Stomach (tissue), 19 donors: ENCODE measurements at places on chromosomes 7 and 10. TPM values are rescaled to one million over a fixed set of nuclear protein-coding genes. Genes with fewer than 3 reads are reported as not detected.

DNA sequence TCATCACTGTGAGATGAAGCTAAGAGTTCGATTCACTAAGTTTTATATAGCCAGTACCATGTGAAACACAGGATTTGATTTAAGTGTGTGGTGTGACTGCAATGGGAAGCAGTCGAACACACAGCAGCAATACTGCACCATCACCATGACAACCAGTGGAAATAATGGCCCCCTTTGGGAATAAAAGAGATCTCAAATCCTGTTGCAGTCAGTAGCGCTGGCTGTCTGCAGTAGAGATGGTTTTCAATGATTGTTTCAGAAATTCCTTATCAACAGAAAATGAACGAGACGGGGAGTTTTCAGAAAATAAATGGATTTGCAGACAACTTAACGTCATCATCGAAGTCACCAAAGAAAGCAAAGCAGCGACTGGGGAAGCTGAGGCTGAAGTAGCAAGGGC is 91.0 kb downstream of the PTPRE start:
- H3K27ac ChIP-seq, result no peak overlapping the region
- H3K4me1 ChIP-seq, result peaks cover 3% of the 10 kb centered on the region
- H3K27me3 ChIP-seq, result no peaks in the 10 kb centered on the region
- no peak overlapping the region for H3K4me3 ChIP-seq
- H3K36me3 ChIP-seq, result no peaks in the 10 kb centered on the region

DNA sequence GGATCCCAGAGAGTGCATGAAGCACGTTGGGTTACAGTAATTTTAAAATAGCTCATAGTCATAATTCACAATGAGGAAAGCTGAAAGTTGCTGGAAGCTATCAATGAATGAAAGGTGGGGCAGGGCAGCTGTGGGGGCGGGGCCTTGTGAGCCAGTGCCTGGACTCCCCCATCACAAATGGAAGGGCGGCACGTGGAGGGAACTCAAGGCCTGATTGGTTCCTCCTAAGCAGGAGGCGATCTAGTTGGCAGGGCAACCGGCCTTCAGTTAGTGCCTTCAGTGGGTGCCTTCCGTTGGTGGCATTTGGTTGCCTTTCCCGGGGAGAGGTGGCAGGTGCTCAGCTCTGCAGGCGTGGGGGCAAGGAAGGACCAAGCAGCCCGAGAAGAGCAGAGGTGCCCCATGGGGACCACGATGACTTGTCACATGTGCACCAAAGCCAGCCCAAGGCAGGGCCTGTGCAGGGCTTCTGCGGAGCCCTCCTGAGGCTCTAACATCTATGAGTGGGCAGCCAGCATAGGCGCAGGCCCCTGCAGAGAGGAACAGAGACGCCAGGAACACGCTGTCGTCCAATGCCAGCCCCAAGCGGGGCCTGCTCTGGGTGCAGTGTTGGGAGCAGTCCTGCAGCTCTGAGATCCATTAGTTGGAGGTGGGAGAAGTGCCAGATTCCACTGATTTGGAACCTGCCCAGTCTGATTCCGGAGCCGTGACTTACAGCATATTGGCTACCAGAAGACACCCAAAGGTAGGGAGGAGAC is 59.8 kb upstream of the PDSS1 start:
- H3K27me3 ChIP-seq, result no peaks in the 10 kb centered on the region
- no peak overlapping the region for H3K27ac ChIP-seq
- no peaks in the 10 kb centered on the region for H3K36me3 ChIP-seq
- no peak overlapping the region for H3K4me3 ChIP-seq
- H3K4me1 ChIP-seq, result no peaks in the 10 kb centered on the region

- H3K27me3 ChIP-seq, result no peaks in the 10 kb centered on the region
- no peak overlapping the region for H3K4me3 ChIP-seq
- H3K27ac ChIP-seq, result no peak overlapping the region
- no peaks in the 10 kb centered on the region for H3K4me1 ChIP-seq
- H3K36me3 ChIP-seq, result no peaks in the 10 kb centered on the region
- no peak for DNase-seq
Observed at GRCh38 chr7:36490419-36490830, 100.8 kb downstream of the ANLN start.

- no peaks in the 10 kb centered on the region for H3K36me3 ChIP-seq
- H3K4me1 ChIP-seq, result no peaks in the 10 kb centered on the region
- H3K27ac ChIP-seq, result no peak overlapping the region
- no peaks in the 10 kb centered on the region for H3K27me3 ChIP-seq
- DNase-seq, result no peak
- H3K4me3 ChIP-seq, result no peak overlapping the region
Observed at GRCh38 chr7:142175594-142175993, 64.1 kb downstream of the MGAM2 start.

DNA sequence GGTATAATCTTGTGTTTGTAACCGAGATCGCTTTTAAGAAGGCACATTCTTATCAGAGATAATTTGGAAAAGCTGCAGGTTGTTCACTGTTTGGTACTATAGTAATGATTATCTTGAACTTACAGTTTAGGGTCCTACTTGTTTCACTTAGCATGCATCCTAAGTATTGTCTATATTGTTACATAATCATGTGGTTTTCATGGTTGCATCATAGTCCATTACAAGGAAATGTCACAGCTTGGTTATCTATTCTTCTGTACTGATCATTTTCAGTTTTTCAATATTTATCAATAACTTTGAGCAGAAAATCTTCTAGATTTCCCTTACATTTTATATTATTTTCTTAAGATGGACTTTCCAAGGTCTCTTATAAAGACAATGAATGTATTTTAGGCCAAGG is 116.3 kb downstream of the PLPP4 start:
- no peak overlapping the region for H3K4me3 ChIP-seq
- H3K4me1 ChIP-seq, result no peaks in the 10 kb centered on the region
- no peak for DNase-seq
- H3K27ac ChIP-seq, result no peak overlapping the region
- H3K36me3 ChIP-seq, result no peaks in the 10 kb centered on the region

DNA sequence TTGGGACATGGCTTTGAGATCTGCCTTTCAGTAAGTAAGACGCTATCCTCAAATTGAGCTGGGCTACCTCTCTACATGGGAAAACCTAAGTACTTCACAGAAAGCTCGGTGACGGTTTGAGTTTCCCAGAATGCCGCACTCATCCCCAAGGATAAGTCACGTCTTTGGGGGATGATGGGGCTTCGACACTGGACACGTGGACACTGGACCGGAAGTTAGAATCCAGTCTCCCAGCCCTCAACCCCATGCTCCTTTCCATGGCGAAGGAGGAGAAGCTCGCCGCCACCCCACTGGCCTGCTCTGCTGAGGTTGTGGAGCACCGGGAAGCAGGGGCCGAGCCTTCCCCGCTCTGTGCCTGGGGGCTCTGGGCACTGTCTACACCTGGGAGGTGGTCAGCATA is 27.5 kb downstream of the PTPRE start:
- H3K4me3 ChIP-seq, result no peak overlapping the region
- DNase-seq, result no peak
- no peaks in the 10 kb centered on the region for H3K4me1 ChIP-seq
- H3K27me3 ChIP-seq, result no peaks in the 10 kb centered on the region
- no peaks in the 10 kb centered on the region for H3K36me3 ChIP-seq
- H3K27ac ChIP-seq, result no peak overlapping the region

DNA sequence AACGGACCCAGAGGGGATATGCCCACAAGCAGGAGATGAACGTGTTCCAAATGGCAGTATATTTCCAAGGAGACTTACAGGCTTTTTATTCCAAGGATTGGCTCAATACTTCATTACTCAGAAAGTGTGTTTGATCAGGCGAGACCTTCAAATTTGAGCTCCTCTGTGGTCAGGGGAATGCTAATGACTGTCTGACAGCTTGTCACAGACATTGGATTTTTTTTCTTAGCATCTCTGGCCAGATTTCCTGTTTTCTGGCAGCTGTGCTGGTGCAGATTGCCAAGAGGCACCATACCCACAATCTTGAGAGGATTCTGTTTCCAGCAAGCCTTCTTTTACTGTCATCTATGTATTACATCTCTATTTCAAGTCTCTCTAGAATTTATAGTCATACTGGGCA is 93.8 kb downstream of the C1GALT1 start:
- H3K27ac ChIP-seq, result no peak overlapping the region
- H3K27me3 ChIP-seq, result no peaks in the 10 kb centered on the region
- H3K4me3 ChIP-seq, result no peak overlapping the region
- DNase-seq, result no peak

The ADCY1 gene
- 1.5 TPM for polyA plus RNA-seq

DNA sequence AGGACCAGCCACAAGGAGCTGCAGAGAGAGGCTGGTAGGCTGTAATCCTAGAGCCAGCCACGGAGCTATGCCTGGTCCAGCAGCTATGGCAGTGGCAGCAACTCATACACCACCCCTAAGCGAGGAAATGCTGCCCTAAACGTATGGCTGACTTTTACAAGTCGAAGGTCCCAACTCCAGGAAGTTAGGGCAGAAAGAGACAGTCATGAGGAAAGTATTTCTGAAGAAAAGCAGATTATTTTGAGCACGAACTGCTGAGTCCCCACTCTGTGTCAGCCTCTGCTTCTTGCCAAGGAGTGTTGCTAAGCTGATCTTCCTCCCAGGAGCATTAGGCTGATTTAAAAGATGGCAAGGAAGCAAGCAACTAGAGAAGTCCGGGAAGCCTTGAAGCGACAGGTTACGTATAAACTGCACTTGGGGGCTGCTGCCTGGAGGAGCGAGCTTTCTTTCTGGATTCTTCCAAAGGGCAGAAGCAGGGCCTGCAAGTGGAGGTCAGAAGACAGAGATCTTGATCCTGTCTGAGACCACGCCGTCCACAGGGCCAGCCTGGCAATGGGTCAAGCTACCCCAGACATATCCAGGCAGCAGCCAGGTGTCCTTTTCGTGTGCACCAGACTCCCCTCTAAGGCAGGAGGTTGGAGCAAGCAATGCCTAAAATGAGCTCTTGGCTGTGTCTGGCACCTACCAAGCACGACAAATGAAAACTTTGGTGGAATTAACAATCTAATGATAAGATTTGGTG is 39.4 kb downstream of the PLXNA4 start:
- H3K27me3 ChIP-seq, result peaks cover 32% of the 10 kb centered on the region
- no peak for DNase-seq
- H3K27ac ChIP-seq, result no peak overlapping the region
- H3K4me3 ChIP-seq, result no peak overlapping the region

The STEAP1B gene
- 0.13 TPM for polyA plus RNA-seq

The LDB3 gene
- polyA plus RNA-seq, result 2.7 TPM

GRCh38 chr7:90869335-90869734 is 273.2 kb downstream of the CDK14 start:
- no peaks in the 10 kb centered on the region for H3K4me1 ChIP-seq
- H3K27ac ChIP-seq, result no peak overlapping the region
- H3K27me3 ChIP-seq, result no peaks in the 10 kb centered on the region
- no peak for DNase-seq

- H3K36me3 ChIP-seq, result no peaks in the 10 kb centered on the region
- H3K27ac ChIP-seq, result no peak overlapping the region
- DNase-seq, result no peak
- H3K27me3 ChIP-seq, result no peaks in the 10 kb centered on the region
- H3K4me3 ChIP-seq, result no peak overlapping the region
Observed at GRCh38 chr10:116840389-116841075, 8.8 kb upstream of the ENO4 start.

- DNase-seq, result no peak
- H3K27me3 ChIP-seq, result no peaks in the 10 kb centered on the region
- no peak overlapping the region for H3K27ac ChIP-seq
- H3K36me3 ChIP-seq, result no peaks in the 10 kb centered on the region
- H3K4me1 ChIP-seq, result peaks cover 14% of the 10 kb centered on the region
Observed at GRCh38 chr7:100520138-100520537, 18.9 kb upstream of the AGFG2 start.

The NKX2-3 gene
- polyA plus RNA-seq, result 3.2 TPM

The ZDHHC6 gene
- polyA plus RNA-seq, result 22.2 TPM

DNA sequence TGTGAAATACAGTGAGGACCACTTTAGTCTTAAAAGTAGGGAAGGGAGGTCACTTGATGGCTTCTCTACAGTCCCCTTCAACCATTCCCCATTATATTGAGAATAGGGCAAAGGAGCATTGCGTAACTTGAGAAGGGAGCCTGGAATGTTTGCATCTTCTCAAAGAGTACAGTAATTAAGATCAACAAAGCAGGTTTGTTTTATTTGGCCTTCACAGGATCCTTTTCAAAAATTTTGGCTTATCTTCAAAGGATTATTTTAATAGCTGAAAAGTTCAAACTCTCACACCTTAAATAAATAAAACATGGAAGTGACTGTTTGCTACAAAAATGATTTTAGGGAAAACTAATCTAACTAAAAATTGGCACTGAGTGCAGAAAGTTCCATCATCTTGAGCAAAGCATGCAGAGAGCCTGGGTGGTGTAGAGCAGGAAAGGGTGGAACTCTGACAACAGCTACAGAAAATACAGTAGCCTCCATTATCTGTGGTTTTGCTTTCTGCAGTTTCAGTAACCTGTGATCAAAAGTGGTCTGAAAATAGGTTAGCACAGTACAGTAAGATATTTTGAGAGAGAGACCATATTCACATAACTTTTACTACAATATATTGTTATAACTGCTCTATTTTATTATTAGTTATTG is 214.0 kb downstream of the MDFIC start:
- H3K27ac ChIP-seq, result no peak overlapping the region
- H3K36me3 ChIP-seq, result no peaks in the 10 kb centered on the region
- H3K4me1 ChIP-seq, result no peaks in the 10 kb centered on the region
- no peak overlapping the region for H3K4me3 ChIP-seq
- H3K27me3 ChIP-seq, result no peaks in the 10 kb centered on the region

GRCh38 chr7:20083781-20084180 is 133.4 kb downstream of the MACC1 start:
- peak overlapping the region; percentile 58 for H3K27ac ChIP-seq
- H3K4me1 ChIP-seq, result no peaks in the 10 kb centered on the region
- no peak overlapping the region for H3K4me3 ChIP-seq
- H3K36me3 ChIP-seq, result no peaks in the 10 kb centered on the region

GRCh38 chr10:18005781-18006456 is 54.2 kb downstream of the SLC39A12 start:
- peak; percentile 58 for DNase-seq
- H3K4me3 ChIP-seq, result no peak overlapping the region
- H3K27me3 ChIP-seq, result no peaks in the 10 kb centered on the region
- H3K4me1 ChIP-seq, result peaks cover 13% of the 10 kb centered on the region
- no peaks in the 10 kb centered on the region for H3K36me3 ChIP-seq

GRCh38 chr7:98474558-98474957 is 73.7 kb upstream of the BAIAP2L1 start:
- H3K36me3 ChIP-seq, result no peaks in the 10 kb centered on the region
- H3K27ac ChIP-seq, result no peak overlapping the region
- no peak overlapping the region for H3K4me3 ChIP-seq
- H3K27me3 ChIP-seq, result peaks cover 30% of the 10 kb centered on the region
- no peak for DNase-seq
- H3K4me1 ChIP-seq, result peaks cover 13% of the 10 kb centered on the region

- no peak for DNase-seq
- H3K4me1 ChIP-seq, result no peaks in the 10 kb centered on the region
- no peak overlapping the region for H3K4me3 ChIP-seq
- no peaks in the 10 kb centered on the region for H3K36me3 ChIP-seq
- no peak overlapping the region for H3K27ac ChIP-seq
- H3K27me3 ChIP-seq, result no peaks in the 10 kb centered on the region
Observed at GRCh38 chr10:34941471-34942357, 126.6 kb upstream of the PARD3 start.

GRCh38 chr7:482521-483083 is 37.0 kb downstream of the PDGFA start:
- H3K4me1 ChIP-seq, result peaks cover 19% of the 10 kb centered on the region
- H3K36me3 ChIP-seq, result no peaks in the 10 kb centered on the region
- H3K27me3 ChIP-seq, result no peaks in the 10 kb centered on the region
- no peak overlapping the region for H3K4me3 ChIP-seq
- H3K27ac ChIP-seq, result no peak overlapping the region

The SNX10 gene
- polyA plus RNA-seq, result 2.2 TPM
